ENCODE measurements at places on chromosomes 3 and 15.

- H3K36me3 ChIP-seq, result no peaks in the 10 kb centered on the region
- no peak for DNase-seq
- H3K4me3 ChIP-seq, result no peak overlapping the region
- H3K27me3 ChIP-seq, result no peaks in the 10 kb centered on the region
These were observed 9.8 kb upstream of the SLC6A1 start for GRCh38 chr3:10982782-10983181.

- peaks cover 7% of the 10 kb centered on the region for H3K4me1 ChIP-seq
- DNase-seq, result no peak
- H3K4me3 ChIP-seq, result no peak overlapping the region
- peaks cover 11% of the 10 kb centered on the region for H3K27me3 ChIP-seq
- H3K27ac ChIP-seq, result no peak overlapping the region
These were observed 982 bp upstream of the SCG3 start for GRCh38 chr15:51680321-51680720.

DNA sequence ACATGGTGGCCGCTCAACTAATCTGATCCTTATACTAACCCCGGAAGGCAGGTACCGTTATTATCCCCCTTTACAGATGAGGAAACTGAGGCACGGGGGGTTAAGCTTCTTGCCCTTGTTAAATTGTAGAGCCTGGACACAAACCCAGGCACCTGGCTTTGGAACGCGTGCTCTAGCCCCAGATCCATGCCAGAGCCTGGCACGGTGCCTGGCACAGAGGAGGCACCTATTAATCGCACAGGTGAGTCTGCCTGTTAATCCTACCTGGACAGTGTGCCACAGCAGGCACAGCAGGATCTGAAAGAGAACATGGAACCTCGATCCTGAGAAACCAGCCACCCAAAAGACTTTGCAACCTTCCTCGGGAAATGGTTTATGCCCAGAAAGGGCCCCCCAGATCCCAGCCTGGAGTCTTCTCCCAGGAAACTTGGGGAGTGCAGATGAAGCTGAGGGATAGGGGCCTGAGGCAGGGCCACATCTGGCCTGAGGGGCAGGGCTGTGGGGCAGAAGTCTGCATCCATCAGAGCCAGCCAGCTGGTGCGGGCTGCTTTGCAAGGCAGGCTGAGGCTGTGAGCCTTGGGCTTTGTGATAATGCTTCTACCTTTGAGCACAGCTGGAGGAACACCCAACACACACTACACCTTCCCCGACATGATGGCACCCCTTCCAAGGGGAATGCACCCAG is 55.3 kb upstream of the SLC6A1 start:
- H3K4me3 ChIP-seq, result no peak overlapping the region
- H3K36me3 ChIP-seq, result no peaks in the 10 kb centered on the region
- H3K27ac ChIP-seq, result no peak overlapping the region
- H3K27me3 ChIP-seq, result peaks cover 2% of the 10 kb centered on the region
- no peaks in the 10 kb centered on the region for H3K4me1 ChIP-seq
- no peak for DNase-seq

- H3K4me1 ChIP-seq, result no peaks in the 10 kb centered on the region
- no peak overlapping the region for H3K27ac ChIP-seq
- no peak overlapping the region for H3K4me3 ChIP-seq
These were observed 157.7 kb downstream of the RPLP1 start for GRCh38 chr15:69610277-69610676.

DNA sequence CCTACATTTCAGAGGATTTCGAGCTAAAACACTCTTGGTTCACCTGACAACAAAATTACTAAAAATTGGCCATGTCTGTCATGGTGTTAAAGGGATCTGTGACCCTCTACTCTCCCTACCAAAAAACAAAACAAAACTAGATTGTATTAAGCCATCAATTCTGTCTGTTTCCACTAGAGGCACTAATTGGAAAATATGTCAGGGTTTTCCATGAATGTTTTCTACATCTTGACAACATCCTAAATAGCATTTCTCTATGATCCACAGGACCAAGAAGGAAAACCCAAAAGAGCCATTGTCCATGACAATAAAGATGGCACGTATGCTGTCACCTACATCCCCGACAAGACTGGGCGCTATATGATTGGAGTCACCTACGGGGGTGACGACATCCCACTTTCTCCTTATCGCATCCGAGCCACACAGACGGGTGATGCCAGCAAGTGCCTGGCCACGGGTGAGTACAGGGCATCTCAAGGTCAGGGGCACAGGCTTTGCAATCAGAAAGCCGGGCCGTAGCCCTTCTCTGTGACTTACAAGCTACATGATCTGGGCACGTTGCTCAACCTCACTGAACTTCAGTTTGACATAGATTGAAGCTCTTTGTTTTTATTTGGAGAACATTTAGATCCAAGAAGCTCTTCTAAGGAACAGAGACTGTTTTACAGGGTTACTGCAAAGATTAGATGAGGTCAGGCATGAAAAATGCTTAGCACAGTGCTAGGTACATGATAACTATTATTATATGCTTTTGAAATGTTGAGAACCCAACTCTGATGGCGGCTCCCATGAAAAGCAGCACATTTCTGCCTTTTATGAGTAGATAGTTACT is 74.8 kb downstream of the DNASE1L3 start:
- H3K27ac ChIP-seq, result no peak overlapping the region
- no peaks in the 10 kb centered on the region for H3K27me3 ChIP-seq
- H3K4me3 ChIP-seq, result no peak overlapping the region
- no peak for DNase-seq

- H3K4me1 ChIP-seq, result no peaks in the 10 kb centered on the region
- no peak for DNase-seq
- no peak overlapping the region for H3K4me3 ChIP-seq
- H3K27ac ChIP-seq, result no peak overlapping the region
- H3K36me3 ChIP-seq, result no peaks in the 10 kb centered on the region
- H3K27me3 ChIP-seq, result no peaks in the 10 kb centered on the region
These were observed 28.1 kb upstream of the CNBP start for GRCh38 chr3:129211772-129212171.
